Occipital lobe (tissue), 3 donors: ENCODE measurements at places on chromosomes 12 and 14. TPM values are rescaled to one million over a fixed set of nuclear protein-coding genes. Genes with fewer than 3 reads are reported as not detected.
A peak's percentile ranks its signal among the peaks of the same experiment; 100 is the strongest.

The CLEC4E gene
- total RNA-seq: not detected

The SLC5A8 gene
- total RNA-seq: 1.4 TPM

GRCh38 chr12:131063413-131063812 lies 109.7 kb downstream of the ADGRD1 start:
- no peak for DNase-seq

GRCh38 chr12:26723379-26724308 lies 109.3 kb downstream of the ITPR2 start:
- DNase-seq: no peak

DNA sequence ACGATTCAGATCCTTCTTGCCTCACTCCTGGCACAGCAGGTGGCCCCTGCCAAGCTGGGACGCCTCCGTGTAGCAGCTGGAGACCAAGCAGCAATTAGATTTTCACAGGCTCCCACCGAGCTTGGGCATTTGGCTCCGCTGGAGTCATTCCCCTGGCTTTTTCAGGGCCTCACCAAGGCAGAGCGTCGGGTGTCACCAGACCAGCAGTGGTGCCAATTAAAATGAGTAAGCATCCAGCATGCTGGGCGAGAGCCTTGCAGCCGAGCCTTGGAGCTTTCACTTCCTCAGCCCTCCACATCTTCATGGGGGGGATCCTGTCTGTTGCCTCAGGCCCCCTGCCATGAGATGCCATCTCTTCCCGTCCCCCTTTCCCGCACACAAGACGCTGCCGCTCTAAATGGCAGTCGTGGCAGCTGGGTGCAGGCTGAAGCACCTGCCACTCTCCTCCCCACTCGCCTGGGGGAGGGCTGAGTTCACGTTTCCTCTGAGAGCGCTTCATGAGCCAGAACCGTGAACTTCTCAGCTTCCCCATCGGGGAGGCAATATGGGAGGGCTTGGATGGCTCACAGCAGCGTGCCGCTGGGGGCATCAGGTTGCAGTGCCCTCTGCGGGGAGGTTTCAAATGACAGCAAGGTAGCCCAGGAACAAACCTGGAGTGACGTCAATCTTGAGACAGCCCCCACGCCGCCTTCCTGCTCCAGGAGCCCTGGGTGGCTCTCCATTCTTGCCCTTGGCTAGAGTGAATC lies 11.7 kb downstream of the TPCN1 start:
- peak; percentile 67 for DNase-seq

GRCh38 chr12:10289005-10289754 lies 18.5 kb upstream of the KLRD1 start:
- no peak for DNase-seq

DNA sequence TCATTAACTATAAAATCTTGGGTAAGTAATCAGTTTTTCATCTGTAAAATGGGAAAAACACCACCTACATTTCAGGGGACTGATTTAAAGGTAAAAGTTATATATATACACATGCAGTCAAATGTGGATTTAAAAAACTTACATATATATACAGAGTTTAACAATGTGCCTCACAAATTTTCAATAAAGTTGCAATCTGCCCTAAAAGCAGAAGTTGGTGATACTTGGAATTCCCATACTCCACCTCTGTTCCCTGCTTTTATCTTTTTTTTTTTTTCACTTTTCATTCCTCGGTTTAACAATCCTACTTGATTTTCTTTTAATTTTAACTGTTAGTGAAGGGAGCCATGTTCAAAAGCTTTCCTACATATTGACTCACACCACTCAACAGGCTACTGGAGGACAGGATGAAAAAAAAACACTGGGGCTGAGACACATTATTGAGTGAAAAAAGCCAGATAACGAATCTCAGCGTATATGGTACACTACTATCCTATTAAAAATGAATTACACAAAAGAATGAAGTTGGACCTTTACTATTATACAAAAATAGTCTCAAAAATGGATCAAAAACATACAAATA lies 24.3 kb downstream of the SPPL3 start:
- DNase-seq: no peak

DNA sequence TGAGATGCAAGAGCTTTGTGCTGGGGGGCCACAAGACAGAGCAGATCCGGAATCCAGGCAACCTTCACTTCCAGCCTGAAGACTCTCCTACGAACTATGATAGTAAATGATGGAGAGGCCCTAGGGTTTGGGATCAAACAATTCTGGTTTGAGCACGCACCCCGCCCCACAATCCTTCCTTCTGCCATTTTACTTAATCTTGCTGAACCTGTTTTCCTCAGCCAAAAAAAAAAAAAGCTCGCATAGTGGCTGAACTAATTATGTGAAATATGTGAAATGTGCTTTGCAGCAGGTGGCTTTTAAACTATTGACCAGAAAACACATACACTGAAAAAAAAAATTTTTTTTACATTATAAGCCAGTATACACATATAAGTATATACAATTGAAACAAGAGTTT lies 667 bp upstream of the ITFG2 start:
- DNase-seq: no peak

- no peak for DNase-seq
These were observed 130.7 kb downstream of the RBM19 start for GRCh38 chr12:113835433-113835832.

DNA sequence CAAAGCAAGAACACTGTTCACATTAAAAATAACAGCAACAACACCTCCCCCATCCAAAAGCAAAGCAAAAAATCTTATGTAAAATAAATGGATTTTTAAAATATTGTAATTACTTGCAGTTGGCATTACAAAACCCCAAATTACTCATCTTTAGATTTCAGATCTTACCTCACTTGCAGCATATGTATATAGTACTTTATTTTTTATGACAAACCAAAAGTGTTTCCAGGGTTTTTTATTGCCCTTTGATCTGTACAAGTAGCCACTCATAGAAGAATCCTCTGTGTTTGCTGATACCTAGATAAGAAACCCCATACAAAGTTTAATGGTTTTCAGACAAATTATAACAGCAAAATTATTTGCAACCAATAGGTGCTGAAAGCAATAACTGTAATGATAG lies 12.2 kb upstream of the NR2C1 start:
- DNase-seq: no peak

DNA sequence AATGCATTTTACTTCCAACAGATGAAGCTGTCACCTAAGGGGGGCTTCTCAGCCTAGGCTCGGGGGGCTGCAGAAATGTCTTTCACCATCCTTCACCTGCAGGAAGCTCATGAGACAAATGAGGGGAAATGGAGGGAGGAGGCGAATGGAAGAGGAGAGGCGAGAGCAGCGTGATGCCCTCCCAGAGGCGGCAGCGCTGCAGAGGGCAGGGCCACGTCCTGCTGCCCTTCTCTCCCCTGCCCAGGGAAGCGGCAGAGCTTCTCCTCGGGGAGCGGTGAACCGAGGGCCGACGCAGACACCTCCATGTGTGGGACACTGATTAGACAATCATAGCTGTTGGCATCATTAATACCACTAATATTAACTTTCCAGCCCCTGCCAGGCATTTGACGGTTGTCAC lies 78.3 kb downstream of the SERPINA3 start:
- DNase-seq: no peak

DNA sequence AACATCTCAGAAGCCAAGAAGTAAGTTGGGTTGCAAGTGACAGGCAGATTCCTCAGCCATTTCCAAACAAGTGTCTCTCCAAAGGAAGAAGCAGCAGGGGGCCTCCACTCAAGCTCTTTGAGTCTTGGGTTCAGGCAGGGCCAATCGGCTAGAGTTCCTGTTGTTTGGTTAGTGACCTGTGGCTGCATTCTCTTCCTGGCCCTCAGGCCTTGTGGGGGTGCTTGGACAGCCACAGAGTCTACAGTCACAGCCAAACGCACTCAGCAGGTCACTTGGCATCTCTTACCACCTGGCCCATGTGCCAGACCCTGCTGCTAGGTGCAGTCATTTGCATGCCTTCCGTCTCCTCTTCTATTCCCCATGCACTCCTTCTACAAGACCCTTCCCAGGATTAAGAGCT lies 353.9 kb downstream of the GRIN2B start:
- DNase-seq: no peak

- DNase-seq: no peak
These were observed 4.3 kb downstream of the P2RX4 start for GRCh38 chr12:121214166-121214777.

- no peak for DNase-seq
These were observed 6.6 kb downstream of the EIF5 start for GRCh38 chr14:103340480-103341212.

DNA sequence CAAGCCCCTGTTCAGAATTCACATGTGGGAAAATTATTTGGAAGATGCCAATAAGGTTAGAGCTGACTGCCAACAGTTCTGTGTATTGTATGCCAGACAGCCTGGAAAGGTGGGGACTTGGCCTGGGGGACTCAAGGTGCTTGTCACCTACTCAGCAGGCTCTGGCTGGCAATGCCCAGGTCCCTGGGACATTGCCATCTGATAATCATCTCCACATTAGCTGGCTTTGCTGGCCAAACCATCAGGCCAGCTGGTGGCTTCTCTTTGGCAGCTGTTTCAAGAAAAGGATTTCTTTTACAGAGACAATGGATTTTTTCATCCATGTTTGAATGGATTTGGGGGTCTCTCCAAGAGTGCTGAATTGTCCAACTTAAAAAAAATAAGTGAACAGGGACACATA lies 165.2 kb downstream of the BRMS1L start:
- no peak for DNase-seq

- DNase-seq: no peak
These were observed 42.1 kb upstream of the MEG3 start for GRCh38 chr14:100783630-100784370.

- no peak for DNase-seq
These were observed 87.1 kb downstream of the ZFP36L1 start for GRCh38 chr14:68705741-68706283.
